NCI-H187 treated with DMSO at 0.1 percent for 48 hours (cell line): ENCODE measurements at places on chromosomes 2 and 18.

GRCh38 chr2:152425765-152426727, 91.1 kb downstream of the FMNL2 start:
- no peak for DNase-seq

DNA sequence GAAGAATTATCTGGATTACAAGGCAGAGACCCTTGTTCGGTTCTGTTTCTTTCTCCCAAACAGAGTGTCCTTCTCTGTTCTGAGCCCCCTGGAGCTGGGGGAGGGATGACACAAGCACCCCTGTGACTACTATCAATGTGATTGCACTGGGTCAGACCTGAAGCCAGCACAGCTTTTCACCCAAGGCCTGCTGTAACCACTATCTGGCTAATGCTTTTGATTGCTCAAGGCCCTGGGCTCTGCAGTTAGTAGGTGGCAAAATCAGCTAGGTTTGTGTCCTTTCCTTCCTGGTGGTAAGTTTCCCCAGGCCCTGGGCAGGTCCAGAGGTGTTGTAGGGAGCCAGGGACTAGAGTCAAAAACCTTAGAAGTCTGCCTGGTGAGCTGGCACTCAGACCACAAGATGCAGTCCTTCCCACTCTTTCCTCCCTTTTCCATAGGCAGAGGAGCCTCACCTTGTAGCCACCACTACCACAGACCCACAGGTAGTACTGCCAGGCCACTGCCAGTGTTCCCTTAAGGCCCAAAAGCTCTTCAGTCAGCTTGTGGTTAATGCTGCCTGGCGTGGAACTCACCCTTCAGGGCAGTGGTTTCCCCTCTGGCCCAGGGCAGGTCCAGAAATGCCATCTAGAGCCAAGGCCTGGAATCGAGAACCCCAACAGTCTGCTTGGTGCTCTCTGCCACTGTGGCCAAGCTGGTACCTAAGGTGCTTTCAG, 83.0 kb downstream of the FAM117B start:
- DNase-seq: no peak

DNA sequence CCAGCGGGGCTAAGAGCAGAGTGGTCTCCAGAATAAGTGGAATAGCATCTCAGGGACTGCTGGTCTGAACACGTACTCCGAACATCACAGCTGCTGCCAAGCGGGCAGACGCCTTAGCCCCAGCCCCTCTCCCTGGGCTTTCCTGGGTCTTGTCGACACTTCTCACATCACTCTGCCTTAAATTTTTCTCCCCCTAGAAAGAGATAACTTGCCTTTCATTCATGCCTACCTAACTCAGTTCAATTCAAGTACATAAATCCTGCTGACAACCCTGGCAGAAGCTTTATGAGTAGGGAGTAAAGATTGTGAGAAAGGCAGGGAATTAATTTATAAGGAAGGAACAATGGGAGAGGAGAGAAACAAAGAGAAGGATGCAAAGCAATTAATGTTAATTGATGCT, 202.9 kb upstream of the TNP1 start:
- no peak for DNase-seq

DNA sequence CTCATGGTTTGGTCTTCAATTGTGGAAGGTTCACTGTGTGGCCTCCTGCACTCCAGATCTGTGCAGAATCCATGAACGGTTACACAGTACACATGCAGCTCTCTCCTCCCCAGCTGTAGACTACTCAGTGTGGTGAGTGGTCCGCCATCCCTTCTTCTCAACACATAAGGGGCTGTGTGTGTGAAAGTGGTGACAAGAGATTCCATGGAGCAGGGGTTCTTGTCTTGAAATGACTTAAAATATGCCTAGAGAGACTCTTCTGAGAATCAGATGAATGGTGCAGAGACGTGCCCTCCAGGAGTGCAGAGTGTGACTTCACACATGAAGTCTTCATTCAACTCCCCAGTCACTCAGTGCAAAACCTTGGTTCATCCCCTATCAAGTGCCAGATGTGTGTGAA, 151.0 kb upstream of the COPS8 start:
- DNase-seq: no peak

DNA sequence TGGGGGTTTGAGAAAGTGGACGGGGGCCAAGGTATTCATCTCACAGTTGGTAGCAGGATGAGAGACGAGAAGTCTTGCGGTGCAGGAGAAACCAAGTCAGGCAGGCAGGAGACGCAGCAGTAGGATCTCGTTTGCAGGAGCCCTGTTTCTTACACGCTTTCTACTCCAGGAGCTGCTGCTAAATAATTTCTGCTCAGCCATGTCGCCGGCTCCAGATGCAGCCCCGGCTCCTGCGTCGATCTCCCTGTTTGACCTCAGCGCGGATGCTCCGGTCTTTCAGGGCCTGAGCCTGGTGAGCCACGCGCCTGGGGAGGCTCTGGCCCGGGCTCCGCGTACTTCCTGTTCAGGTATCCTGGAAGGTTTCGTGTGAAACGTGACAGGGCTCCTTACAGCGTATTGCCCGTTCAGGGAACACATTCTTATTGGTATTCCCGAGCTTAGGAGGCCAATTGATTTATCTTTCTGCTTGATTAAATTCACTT, 494 bp downstream of the ANKZF1 start:
- no peak for DNase-seq

DNA sequence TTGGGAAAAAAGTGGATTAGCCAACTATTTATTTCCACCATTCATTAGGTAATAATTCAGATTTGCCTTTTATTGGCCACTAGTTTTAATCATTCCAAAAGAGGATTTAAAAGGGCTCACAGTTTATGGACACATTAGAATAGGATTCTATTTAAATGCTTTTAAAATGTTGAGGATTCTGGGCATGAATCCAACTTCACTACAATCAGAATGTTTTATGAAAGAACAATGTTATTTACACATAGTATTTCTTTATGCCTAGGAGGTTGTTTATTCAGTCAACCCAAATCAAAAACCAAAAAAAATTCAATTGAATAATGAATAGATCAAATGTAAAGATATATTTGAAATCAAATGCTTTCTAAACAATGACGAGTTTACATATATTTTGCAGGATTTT, 232.2 kb downstream of the GULP1 start:
- no peak for DNase-seq

DNA sequence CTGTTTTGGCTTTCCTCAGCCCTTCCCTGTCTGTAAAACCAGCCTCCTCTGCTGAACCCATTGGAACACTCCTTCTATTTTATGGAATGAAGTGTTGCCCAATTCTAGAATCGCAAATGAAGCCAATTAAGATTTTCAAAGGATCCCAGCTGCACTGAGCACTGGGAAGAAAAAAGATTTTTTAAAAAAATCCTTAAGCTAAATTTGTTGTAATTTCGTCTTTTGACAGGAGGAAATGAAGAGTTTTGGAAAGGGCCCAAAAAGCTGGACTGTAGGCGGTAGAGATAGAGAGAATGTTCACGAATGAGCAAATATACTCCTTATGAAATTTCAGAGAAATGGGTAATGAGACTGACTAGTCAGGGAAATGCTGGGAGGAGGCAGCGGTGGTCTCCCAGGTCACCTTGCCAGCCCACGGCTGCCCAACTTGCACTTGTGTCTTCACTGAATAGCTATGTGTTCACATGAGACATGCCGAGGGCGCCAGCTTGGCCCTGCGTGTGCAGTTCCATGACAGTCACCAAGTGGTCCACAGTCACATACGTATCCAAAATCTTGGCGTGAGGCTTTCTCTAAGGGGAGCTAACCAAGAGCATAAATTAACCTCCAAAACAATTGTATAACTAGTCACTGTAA, 69.9 kb downstream of the SGPP2 start:
- no peak for DNase-seq

DNA sequence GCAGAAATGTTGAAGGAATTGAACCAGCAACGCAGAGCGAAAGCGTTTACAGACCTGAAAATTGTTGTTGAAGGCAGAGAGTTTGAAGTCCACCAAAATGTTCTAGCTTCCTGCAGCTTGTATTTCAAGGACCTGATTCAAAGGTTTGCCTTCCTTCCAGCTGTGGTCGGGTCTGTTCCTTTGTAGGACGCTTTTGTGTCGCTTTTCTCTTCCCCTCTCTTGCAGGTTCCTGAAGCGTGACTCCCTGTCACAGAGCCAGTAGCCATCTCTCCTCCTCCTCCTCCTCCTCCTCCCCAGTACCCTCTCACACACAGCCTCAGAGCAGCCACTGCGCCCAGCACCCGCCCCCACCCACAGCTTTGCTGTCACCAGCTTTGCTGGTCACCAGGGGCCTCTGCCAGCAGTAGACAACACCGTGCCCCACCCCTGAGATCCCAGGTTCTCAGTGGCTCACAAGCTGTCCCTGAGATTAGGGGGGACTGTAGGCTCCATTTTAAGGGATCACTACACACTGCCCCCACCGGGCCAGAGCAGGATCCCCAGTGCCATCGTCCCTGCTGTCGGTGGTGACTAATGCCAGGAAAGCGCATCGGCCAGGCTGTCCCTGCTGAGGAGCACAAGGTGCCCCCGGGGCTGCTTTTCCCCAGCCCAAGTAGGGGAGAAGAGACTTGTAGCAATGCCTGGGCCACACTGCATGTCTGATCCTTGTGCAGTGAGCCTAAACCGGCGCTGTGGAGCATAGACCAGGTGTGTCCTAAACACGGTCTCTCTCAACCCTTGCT, 242.3 kb downstream of the ATAD2B start:
- no peak for DNase-seq

- DNase-seq: no peak
These were observed 46.0 kb downstream of the SLC66A2 start for GRCh38 chr18:79905389-79905911.

DNA sequence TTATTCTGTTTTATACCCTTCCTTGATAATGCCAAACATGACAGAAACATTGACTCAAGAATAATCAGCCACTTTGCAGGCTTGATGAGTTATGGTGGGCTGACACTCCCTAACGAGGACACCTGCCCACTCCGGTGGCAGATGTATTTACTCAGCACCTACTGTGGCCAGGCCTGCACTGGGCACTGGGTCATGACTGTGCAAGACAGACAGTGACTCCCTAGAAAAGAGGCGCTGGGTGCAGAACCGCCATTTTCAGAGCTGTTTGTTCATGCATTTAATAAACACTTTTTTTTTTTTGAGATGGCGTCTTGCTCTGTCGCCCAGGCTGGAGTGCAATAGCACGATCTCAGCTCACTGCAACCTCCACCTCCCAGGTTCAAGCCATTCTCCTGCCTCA, 32.5 kb downstream of the SNED1 start:
- no peak for DNase-seq
